Progenitor cell of endocrine pancreas (in vitro differentiated cells): ENCODE measurements at places on chromosomes 12 and 14. TPM values are rescaled to one million over a fixed set of nuclear protein-coding genes. Genes with fewer than 3 reads are reported as not detected.
A peak's percentile ranks its signal among the peaks of the same experiment; 100 is the strongest.

DNA sequence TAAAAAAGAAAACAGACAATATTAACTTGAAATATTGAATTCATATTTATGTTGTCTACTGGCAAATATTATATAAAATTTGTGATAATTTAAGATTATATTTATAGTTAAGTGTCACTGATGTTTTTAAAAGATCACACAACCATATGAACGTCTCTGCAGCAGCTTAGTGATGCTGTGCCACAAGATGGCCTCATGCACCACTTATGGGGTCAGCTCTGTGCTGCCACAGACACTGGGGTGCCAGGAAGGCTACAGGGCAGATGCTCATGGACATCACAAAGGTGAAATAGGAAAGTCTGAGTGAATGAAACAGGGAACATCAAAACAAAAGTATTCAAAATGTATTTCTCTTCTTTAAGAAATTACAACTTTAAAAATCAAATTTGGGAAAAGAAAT is 13.1 kb downstream of the ATXN3 start:
- no peaks in the 10 kb centered on the region for H3K4me1 ChIP-seq
- DNase-seq, result no peak
- H3K27me3 ChIP-seq, result no peaks in the 10 kb centered on the region
- H3K36me3 ChIP-seq, result peaks cover 9% of the 10 kb centered on the region
- no peak overlapping the region for H3K27ac ChIP-seq
- no peak overlapping the region for H3K4me3 ChIP-seq

GRCh38 chr12:92943482-92944250 is 14.6 kb upstream of the EEA1 start:
- H3K4me3 ChIP-seq, result no peak overlapping the region
- DNase-seq, result no peak
- H3K36me3 ChIP-seq, result peaks cover 1% of the 10 kb centered on the region
- no peaks in the 10 kb centered on the region for H3K27me3 ChIP-seq
- no peak overlapping the region for H3K27ac ChIP-seq

GRCh38 chr14:95774265-95775160 is 60.6 kb upstream of the TCL1A start:
- H3K36me3 ChIP-seq, result no peaks in the 10 kb centered on the region
- peak; percentile 54 for DNase-seq
- no peak overlapping the region for H3K4me3 ChIP-seq
- H3K27ac ChIP-seq, result no peak overlapping the region
- peaks cover 20% of the 10 kb centered on the region for H3K27me3 ChIP-seq

- H3K4me3 ChIP-seq, result no peak overlapping the region
- peaks cover 24% of the 10 kb centered on the region for H3K36me3 ChIP-seq
- peaks cover 2% of the 10 kb centered on the region for H3K27me3 ChIP-seq
- no peak for DNase-seq
Observed at GRCh38 chr12:4700621-4701026, 19.6 kb upstream of the GALNT8 start.

- H3K4me1 ChIP-seq, result peaks cover 9% of the 10 kb centered on the region
- H3K4me3 ChIP-seq, result peak overlapping the region; percentile 72
- no peaks in the 10 kb centered on the region for H3K36me3 ChIP-seq
- H3K27ac ChIP-seq, result peak overlapping the region; percentile 68
- H3K27me3 ChIP-seq, result peaks cover 71% of the 10 kb centered on the region
Observed at GRCh38 chr14:76138119-76138757, 13.5 kb upstream of the GPATCH2L start.

- no peak for DNase-seq
- H3K4me3 ChIP-seq, result no peak overlapping the region
- H3K36me3 ChIP-seq, result no peaks in the 10 kb centered on the region
Observed at GRCh38 chr12:67151886-67152285, 117.3 kb upstream of the CAND1 start.

DNA sequence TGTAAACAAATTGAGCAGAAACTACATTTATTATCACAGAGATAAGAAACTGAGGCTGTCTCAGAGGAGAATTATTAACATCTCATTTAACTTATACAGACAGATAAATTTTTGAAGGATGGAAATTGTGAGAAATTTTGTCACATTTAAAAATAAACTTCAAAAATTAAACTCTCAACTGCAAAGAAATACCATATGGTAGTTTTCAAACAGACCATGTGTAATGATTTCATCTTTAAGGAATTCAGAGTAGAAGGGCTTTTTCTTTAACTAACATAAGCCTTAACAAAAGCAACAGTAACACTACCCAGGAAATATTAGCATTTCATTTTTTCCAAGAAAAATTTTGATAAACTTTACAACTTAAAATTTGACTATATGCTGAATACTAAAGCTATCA is 26.6 kb downstream of the NUP37 start:
- H3K36me3 ChIP-seq, result peaks cover 10% of the 10 kb centered on the region
- H3K27ac ChIP-seq, result no peak overlapping the region
- H3K27me3 ChIP-seq, result no peaks in the 10 kb centered on the region
- no peak for DNase-seq
- H3K4me1 ChIP-seq, result no peaks in the 10 kb centered on the region
- no peak overlapping the region for H3K4me3 ChIP-seq

- H3K27ac ChIP-seq, result no peak overlapping the region
- H3K4me3 ChIP-seq, result no peak overlapping the region
- H3K27me3 ChIP-seq, result no peaks in the 10 kb centered on the region
Observed at GRCh38 chr12:106682594-106683234, 91.8 kb upstream of the RIC8B start.

- H3K36me3 ChIP-seq, result no peaks in the 10 kb centered on the region
- DNase-seq, result no peak
- no peaks in the 10 kb centered on the region for H3K27me3 ChIP-seq
- peaks cover 2% of the 10 kb centered on the region for H3K4me1 ChIP-seq
Observed at GRCh38 chr14:33219957-33220356, 281.3 kb downstream of the NPAS3 start.

DNA sequence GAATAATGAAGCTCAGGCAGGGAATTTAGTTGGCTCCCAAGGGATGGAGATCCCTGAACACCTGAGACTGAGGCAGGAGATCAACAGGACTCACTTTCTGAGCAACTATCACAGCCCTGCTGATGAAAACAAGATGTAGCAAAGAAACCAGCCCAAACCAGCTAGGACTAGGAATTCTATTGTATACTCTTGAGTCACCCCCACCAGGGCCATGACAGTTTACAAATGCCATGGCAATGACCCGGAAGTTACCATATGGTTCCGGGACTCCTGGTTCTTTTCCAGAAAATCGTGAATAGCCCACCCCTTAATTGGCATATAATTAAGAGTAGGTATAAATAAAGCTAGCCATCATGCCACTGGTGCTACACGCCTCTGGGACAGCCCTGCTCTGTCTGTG is 46.0 kb upstream of the OASL start:
- H3K27ac ChIP-seq, result no peak overlapping the region
- H3K4me1 ChIP-seq, result no peaks in the 10 kb centered on the region
- H3K36me3 ChIP-seq, result no peaks in the 10 kb centered on the region
- no peak overlapping the region for H3K4me3 ChIP-seq
- DNase-seq, result no peak
- H3K27me3 ChIP-seq, result peaks cover 51% of the 10 kb centered on the region

DNA sequence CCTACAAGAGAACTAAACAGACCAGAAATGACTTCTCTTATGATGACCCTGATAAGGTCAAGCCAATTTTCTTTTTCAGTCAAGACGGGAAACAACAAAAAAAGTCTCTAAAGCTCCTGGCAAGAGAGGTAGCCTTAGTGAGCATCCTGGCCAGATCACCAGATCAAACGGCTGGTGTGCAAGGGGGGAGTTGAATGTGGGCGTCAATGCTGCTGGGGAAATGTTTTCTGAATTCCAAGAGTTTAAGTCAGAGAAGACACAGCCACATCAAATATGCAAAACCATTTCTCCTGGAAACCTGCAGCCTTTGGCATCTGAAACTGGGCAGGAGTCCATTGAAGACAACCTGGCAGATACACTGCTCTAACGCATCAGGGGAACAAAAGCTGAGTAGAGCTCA is 16.0 kb upstream of the SELPLG start:
- no peaks in the 10 kb centered on the region for H3K27me3 ChIP-seq
- no peak overlapping the region for H3K27ac ChIP-seq
- no peak overlapping the region for H3K4me3 ChIP-seq
- peaks cover 5% of the 10 kb centered on the region for H3K4me1 ChIP-seq
- no peak for DNase-seq
- peaks cover 19% of the 10 kb centered on the region for H3K36me3 ChIP-seq

DNA sequence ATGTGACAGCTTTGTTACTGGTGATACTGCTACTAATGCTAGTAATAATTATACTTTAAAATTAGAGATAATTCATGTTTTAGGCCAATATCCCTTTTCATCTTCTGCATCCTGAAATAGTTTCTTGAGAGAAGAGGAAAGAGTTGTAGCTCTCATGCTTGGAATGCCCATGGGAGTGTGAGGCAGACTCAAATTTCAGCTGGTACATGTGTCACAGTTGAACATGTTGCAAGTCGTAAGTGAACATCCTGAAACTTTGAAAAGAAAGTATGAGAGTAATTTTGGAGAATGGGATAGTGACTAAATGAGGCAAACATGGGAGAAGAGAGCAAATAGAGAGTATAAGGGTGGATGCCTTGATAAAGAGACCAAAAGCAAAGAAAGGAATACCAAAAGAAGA is 168.0 kb downstream of the TMTC3 start:
- peaks cover 16% of the 10 kb centered on the region for H3K27me3 ChIP-seq
- H3K36me3 ChIP-seq, result peaks cover 1% of the 10 kb centered on the region
- no peak overlapping the region for H3K4me3 ChIP-seq
- no peak for DNase-seq
- no peak overlapping the region for H3K27ac ChIP-seq

DNA sequence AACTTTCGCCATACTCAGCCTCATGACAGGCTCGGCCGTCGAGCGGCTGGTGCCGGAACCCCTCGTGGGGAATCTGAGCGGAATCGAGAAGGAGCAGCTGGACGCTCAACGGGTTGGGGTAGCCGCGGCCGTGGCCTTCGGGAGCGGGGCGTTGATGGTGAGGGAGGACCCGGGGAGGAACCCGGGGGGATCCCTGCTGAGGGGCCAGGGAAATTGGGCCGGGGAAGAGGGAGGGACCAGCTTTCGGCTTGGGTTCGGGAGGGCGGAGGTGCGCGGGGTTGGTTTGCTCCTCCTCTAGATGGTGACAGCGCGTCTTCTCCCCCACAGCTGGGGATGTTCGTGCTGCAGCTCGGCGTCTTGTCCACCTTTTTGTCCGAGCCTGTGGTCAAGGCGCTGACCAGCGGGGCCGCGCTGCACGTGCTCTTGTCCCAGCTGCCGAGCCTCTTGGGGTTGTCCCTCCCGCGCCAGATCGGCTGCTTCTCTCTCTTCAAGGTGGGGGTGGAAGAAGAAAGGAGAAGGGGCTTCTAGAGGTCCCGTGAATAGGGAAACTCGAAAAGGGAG is 9.8 kb downstream of the ARHGEF25 start:
- peak overlapping the region; percentile 66 for H3K4me3 ChIP-seq
- peaks cover 11% of the 10 kb centered on the region for H3K4me1 ChIP-seq
- no peak overlapping the region for H3K27ac ChIP-seq
- H3K27me3 ChIP-seq, result peaks cover 100% of the 10 kb centered on the region
- no peak for DNase-seq

DNA sequence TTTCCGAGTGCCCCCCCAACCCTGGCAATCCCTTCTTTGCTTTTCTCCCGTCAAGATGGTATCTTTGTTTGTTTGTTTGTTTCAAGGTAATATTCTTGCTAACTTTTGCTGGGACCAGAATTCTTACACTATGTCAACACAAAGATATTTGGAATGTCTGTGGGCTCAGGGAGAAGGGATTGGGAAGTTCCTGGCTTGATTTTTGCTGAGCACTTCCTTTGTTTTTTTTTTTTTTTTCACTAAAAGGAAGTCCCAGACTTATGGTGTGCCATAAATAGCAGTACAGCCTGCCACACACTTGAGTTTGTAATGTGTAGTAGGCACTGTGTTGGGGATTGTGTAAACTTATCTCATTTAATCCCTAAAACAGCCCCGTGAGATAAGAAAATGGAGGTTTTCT is 11.2 kb upstream of the RNU6-7 start:
- H3K4me1 ChIP-seq, result no peaks in the 10 kb centered on the region
- H3K4me3 ChIP-seq, result no peak overlapping the region
- H3K27ac ChIP-seq, result no peak overlapping the region
- no peaks in the 10 kb centered on the region for H3K27me3 ChIP-seq

The GNB3 gene
- total RNA-seq, result 5.6 and 7.0 TPM in 2 replicates

The CHURC1 gene
- 37.2 and 43.6 TPM in 2 replicates for total RNA-seq

The KRT74 gene
- total RNA-seq, result not detected in 2 replicates

The SART3 gene
- total RNA-seq, result 74.5 and 87.6 TPM in 2 replicates

The TOMM20L gene
- total RNA-seq, result 0.55 TPM in 1 of 2 replicates, not detected in the other

The KRT83 gene
- total RNA-seq, result not detected in 2 replicates

The APOF gene
- total RNA-seq, result not detected in 2 replicates

The NTN4 gene
- 7.2 and 7.4 TPM in 2 replicates for total RNA-seq

The TTC9 gene
- total RNA-seq, result 8.2 and 9.0 TPM in 2 replicates

The TESPA1 gene
- total RNA-seq, result not detected in 2 replicates

The ADCY6 gene
- 120 and 128 TPM in 2 replicates for total RNA-seq
